ENCODE measurements at places on chromosomes 2 and 18. TPM values are rescaled to one million over a fixed set of nuclear protein-coding genes. Genes with fewer than 3 reads are reported as not detected.
A peak's percentile ranks its signal among the peaks of the same experiment; 100 is the strongest.

- peak; percentile 39 for DNase-seq
Measured at GRCh38 chr18:50194631-50195532, at the start of gene MYO5B. Gene MYO5B, minus strand, starts transcription at chr18:50195147. Its CDS starts 354 bp downstream, at chr18:50194793.

GRCh38 chr2:195658541-195658890 lies 1.5 kb downstream of the SLC39A10 start:
- peak; percentile 32 for DNase-seq

GRCh38 chr2:144078106-144078505 lies 441.8 kb downstream of the ZEB2 start:
- no peak for DNase-seq

Gene ATG9A
- total RNA-seq: 48.5 TPM

- no peak for DNase-seq
Measured at GRCh38 chr18:32378705-32379104, 92.0 kb downstream of the GAREM1 start.

DNA sequence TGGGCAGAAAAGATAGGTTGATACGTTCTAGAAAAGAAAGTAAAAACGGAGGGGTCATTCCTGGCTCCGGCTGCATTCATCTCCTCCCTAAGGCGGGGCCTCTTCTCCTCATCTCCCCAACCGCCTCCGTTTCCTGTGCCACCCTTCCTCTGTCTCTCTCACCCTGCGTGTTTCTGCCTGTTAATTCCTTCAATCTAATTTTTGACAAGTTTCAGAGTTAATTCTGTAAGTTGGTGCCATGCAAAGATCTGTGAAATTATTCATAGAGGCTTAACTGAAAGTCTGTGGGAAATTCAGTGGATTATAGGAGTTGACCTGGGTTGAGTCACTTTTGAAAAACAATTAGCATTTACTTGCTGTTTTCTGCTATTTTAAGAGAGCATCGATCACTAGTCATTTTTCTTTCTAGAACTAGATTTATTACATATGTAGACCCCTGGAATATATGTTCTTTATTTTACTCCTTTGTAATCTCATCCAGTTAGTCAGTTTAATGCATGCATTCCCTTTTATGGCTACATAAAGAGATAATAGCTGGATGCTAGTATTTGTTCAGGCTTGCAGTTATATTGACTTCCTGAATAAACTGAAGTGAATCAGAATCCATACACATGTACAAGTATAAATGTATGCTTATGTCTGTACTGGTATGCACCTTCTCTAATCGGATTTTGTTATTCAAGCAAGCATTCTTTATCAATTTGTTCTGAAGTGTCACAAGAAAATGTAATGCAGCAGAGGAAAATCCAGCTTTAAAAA lies 91.1 kb downstream of the EML6 start:
- no peak for DNase-seq

Gene WDR43
- 52.9 TPM for total RNA-seq

Gene DRC1
- not detected for total RNA-seq

Data from activated CD4-positive, alpha-beta T cell treated with anti-CD3 and anti-CD28 coated beads, Interleukin-2, amount 10 ng/mL, durations not matched to agents 7 days and 5 days (primary cell).